ENCODE measurements at places on chromosomes 7 and 10.

- no peak for DNase-seq
Observed at GRCh38 chr7:40827222-40828085, 692.6 kb downstream of the SUGCT start.

- peak; percentile 36 for DNase-seq
Observed at GRCh38 chr7:130063036-130063435, 7.3 kb upstream of the KLHDC10 start.

GRCh38 chr7:124086843-124087242 is 54.0 kb upstream of the TMEM229A start:
- DNase-seq: no peak

GRCh38 chr10:100993986-100994708 is 5.5 kb upstream of the LZTS2 start:
- no peak for DNase-seq

DNA sequence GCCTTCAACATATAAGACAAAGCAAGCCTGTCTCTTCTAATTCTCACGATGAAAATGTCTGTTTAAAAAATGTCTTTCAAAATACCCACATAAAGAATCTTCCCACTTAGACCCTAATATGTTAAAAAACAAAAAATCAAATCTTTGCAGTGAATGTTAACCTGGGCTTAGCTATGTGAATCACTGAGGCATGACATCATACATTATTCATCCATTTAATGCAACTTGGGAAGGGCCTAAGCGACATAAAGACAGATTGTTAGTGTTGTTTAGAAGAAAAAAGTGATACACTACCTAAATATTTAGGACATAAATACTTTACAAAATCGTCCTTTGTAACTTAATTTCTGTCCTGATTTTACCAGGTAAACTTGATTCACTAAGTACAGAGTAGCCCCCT is 648.5 kb upstream of the NRP1 start:
- DNase-seq: no peak

DNA sequence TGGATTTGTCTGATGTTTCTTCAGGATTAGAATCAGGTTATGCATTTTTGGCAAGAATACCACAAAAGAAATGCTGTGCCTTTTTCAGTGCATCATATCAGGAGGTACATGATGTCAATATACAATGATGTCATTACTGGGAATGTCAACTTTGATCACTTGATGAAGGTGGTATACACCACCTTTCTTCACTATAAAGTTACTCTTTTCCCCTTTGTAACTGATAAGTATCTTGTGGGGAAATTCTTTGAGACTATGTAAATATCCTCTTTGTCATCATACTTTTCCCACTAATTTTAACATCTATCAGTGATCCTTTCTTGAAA is 65.9 kb upstream of the TCF7L2 start:
- no peak for DNase-seq

DNA sequence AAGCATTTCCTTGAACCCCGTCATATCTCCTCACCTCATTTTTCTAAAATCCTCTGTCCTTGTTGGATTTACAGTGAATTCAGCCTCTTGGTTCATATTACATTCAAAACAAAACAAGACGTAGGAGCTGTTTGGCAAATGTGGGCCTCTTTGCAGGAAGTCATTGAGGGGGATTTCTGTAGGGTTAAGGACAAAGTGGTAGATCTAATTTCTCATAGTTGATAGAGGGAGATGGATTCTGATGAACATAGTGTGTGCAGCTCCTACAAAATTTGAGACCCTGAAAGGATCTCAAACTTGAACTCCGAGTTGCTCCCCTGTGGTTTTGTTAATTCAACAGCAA is 682 bp downstream of the TBXAS1 start:
- no peak for DNase-seq

- DNase-seq: no peak
Observed at GRCh38 chr7:30136743-30137485, 2.1 kb downstream of the MTURN start.

DNA sequence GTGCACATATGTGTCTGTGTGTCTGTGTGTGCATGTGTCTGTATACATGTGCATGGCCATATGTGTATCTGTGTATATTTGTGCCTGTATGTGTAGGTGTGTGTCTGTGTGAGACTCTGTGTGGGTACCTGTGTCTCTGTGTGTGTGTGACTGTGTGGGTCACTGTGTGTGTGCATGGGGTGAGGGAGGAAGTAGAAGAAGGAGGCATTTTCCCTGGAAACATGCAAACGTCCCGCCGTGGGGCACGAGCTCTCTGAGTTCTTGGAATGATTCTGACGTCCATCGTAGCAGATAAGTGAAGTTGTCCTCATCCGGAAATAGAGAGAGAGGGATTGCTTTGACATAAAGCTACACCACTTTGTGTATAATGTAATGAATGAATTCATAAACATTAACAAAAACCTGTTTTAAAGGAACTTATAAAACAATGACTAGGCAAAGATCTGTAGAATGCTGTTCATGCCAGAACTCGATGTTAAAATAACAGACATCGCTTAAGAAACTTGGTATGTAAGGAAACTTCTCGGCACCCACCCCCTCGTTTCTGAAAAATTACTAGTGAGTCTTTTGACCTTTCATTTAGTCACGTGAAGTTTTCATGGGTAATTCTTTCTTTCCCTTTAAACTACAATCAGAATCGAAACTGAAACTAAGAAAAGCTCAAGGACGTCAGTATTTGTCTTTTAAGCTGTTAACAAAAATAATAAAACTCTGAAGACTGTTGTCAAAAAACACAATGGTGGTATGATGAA is 43.6 kb upstream of the KLF6 start:
- no peak for DNase-seq

GRCh38 chr7:143243614-143244013 is 19.6 kb upstream of the GSTK1 start:
- DNase-seq: no peak

- no peak for DNase-seq
Observed at GRCh38 chr10:23342213-23342884, 2.2 kb downstream of the C10orf67 start.

DNA sequence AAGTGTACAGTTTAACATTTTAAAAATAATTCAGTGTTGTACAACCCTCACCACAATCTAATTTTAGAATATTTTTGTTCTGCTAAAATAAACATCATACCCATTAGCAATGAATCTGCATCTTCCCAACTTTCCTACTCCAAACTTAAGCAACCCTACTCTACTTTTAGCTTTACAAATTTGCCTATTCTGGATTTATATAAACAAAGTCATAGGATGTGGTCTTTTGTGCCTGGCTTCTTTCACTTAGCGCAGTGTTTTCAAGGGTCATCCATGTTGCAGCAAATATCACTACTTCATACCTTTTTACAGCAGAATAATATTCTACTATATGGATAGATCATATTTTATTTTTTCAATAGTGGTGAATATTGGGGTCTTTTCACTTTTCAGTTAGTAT is 18.9 kb downstream of the CALML3 start:
- no peak for DNase-seq

- DNase-seq: no peak
Observed at GRCh38 chr7:40839881-40840280, 705.1 kb downstream of the SUGCT start.

- no peak for DNase-seq
Observed at GRCh38 chr10:70221030-70221429, 12.2 kb downstream of the PPA1 start.

GRCh38 chr10:58579011-58579655 is 66.5 kb downstream of the BICC1 start:
- no peak for DNase-seq

GRCh38 chr10:32125023-32125422 is 68.8 kb upstream of the KIF5B start:
- no peak for DNase-seq

GRCh38 chr7:68955656-68956055 is 642.6 kb upstream of the AUTS2 start:
- no peak for DNase-seq

- no peak for DNase-seq
Observed at GRCh38 chr7:108376206-108376605, 80.0 kb downstream of the NRCAM start.

DNA sequence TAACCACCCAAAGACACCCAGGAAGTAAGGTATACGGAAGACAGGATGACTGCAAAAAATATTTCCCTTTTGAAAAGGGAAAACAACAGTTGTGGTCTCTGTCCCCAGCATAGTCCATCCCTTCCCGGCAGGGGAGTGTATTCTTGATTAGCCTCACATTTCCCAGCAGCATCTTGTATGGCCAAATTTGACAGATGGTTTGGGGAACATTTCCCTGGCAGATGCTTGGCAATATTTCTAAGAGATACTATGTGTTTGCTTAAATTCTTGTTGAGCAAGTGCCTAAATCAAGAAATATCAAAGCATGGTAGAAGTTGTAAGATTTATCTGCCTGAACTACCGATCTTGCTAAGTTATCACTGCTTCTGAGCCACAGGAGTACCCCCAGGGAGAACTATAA is 56.9 kb upstream of the TPK1 start:
- no peak for DNase-seq

GRCh38 chr7:68074242-68074641 is 1077.6 kb downstream of the TYW1 start:
- DNase-seq: no peak

DNA sequence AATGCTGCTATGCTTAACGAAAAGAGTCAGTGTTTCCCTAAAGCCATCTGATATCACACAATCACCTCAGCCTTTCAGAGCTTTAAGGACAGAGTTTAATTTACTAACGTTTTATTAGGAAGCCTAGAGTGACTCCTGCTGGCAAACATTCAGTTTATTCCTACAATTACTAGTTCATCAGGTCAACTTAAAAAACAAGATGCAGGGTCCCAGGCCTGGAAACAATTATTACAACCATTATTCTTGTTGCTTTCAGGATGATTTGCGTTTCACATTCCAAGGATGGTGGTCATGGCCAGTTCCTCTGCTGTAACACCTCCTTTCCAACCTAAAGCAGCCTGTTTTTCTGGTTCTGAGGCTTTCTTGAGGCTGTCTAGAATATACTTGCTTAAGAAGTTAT is 1.5 kb upstream of the FAM53B start:
- no peak for DNase-seq

DNA sequence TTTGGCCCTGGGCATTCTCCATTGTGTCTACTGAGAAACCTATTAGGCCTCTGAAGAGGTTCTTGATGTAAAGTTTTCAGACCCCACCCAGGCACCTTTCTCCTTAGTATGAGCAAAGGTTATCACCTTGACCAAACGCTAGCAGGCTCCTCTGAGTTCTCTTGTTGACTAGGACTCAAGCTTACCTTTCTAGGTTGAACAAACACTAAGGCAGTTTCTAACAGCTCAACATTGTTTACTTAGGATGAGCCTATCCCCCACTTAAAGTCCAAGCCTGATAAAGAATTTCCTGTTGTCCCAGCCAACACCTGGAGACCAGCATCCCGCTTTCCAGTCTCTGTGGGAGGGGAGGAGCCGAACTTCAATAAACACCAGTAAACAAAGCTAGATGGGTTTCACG is 26.3 kb upstream of the ITGB8 start:
- no peak for DNase-seq

DNA sequence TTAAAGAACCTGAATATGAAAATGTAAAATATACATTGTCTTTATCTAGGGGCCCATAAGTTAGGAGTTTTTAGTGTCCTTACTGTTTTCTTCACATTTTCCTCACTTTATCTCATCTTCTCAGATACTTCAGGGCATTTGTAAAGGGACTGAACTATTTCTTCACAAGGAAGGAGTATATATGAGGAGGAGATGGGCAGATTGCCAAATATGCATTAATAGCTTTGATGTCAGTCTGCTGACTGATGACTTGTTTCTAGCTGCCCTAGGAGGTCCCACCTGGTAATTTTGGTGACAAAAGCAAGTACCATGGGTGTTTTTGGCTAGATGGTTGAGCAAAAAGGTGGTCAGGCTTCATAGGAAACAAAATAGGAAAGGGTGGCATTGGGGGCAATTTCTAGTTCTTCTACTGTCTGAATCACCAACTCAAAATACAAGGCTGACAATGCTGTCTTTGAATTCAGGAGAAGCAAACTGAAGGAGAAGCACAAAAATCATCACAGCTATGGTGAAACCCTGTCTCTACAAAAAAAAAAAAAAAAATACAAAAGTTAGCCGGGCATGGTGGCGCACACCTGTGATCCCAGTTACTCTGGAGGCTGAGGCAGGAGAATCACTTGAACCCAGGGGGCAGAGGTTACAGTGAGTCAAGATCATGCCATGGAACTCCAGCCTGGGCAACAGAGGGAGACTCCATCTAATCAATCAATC is 10.4 kb upstream of the STRIP2 start:
- DNase-seq: no peak

DNA sequence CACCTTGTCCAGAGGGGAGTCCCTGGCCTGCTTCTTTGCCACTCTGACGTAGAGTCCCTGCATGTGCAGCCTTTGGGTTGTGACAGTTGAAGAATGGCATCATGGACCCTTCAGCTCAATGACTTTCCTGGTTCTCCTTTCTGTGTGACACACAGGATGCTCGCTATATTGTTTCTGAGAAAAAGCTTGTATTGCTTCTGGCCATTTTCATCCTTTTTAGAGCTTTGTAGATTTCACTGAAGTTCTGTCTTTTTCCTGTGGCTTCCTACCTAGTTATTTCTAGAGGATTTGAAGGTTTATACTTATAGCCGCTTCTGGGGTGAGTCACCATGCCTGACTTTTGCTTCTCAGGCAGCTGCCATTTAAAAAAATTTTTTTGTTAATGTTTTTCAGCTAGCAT is 27.0 kb downstream of the SND1 start:
- no peak for DNase-seq

DNA sequence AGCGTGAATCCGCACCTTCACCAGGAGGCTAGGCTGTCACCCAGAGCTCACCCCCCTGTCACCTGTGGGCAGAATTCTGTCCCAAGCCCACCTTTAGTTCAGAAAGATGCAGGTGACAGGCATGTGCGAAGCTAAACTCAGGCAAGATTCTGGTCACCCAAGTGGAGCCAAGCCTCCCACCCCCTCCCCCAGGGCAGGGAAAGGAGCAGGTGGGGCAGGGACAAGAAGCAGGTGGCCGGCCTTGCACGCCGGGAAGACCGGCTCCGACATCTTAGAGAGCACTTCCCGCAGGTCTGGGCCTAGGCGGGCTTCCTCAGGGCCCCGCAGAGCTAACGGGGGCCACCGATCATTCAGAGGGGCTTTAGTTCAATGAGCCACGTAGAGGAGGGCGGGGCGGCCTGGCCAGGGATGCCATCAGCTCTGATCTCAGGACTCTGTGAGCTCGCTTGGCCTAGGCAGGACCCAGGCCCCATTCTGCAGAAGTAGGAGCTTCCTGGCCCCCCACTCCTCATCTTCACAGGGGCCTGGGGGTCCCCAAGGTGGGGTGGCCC is 19.9 kb downstream of the UNCX start:
- DNase-seq: no peak

DNA sequence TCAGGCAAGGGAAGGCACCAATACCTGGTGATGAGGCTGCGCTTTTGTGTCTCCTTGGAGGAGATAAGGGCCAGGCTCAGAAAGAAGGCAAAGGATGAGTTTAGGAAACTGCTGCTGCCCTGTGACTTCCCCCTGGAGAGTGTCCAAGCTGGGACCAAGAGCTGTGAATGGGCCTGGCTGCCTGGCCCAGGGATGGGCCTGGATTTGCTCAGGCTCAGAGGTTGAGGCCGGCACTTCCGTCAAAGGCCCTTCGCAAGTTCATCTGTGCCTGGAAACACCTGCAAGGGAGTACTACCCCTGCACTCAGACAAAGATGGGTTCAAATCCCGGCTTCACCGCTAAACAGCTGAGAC is 50.5 kb upstream of the NANOS1 start:
- no peak for DNase-seq

- no peak for DNase-seq
Observed at GRCh38 chr10:71323407-71323806, 4.3 kb downstream of the SLC29A3 start.
